Endodermal cell (in vitro differentiated cells): ENCODE measurements at places on chromosomes 5 and 9.
A peak's percentile ranks its signal among the peaks of the same experiment; 100 is the strongest.

- no peak for DNase-seq
These were observed 44.8 kb downstream of the ANXA2R start for GRCh38 chr5:42995360-42995751.

- no peak for DNase-seq
These were observed 30.0 kb downstream of the POLR1E start for GRCh38 chr9:37515620-37516258.

GRCh38 chr9:31314241-31314640, 1070.2 kb upstream of the ACO1 start:
- DNase-seq: no peak

DNA sequence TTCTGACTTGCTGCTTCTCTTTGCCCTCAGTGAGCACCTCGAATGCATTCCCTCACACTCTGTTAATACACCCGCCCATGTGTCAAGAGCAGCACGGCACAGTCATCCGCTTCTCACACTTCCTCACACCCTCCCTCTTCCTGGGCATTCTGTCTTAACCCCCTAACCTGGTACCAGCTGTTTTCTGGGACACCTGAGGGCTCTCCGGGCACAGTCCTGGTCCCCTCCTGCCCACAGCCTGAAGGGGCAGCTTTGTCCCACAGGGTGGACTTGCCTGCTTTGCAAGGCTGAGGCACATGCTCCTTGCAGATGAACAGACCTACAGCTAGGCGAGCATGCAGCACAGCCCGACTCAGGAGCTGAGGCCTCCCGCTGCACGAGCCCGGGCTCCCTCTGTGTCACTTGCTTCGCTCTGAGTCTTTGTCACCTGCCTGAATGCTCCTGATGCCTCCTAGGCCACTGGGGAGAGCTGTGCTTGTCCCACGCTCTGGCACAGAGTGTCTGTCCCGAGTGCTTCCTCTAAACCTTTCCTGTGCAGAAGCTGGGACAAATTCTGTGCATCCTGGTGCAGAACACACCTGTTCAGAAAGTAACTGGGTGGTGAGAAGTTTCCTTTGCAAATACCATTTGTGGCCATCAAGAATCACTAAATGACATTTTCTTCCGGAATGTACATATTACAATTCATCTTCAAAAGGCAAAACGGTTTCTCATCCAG, 47.8 kb downstream of the AHRR start:
- DNase-seq: peak; percentile 45

DNA sequence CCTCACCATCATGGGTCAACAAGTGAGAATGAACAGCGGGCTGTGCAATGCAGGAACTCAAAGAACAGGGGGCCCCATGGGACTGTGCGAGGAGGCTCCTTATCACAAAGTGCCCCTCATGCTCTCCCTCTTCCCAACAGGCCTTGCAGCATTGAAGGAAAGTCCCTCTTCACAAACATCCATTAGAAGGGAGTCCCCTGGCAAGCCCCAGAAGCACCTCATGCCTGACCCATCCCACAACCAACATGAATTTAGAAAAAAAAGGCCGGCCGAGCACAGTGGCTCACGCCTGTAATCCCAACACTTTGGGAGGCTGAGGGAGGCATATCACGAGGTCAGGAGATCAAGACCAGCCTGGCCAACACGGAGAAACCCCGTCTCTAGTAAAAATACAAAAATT, 122.6 kb upstream of the FSTL4 start:
- no peak for DNase-seq

- DNase-seq: peak; percentile 88
These were observed 134.6 kb upstream of the CPEB4 start for GRCh38 chr5:173753307-173754168.

DNA sequence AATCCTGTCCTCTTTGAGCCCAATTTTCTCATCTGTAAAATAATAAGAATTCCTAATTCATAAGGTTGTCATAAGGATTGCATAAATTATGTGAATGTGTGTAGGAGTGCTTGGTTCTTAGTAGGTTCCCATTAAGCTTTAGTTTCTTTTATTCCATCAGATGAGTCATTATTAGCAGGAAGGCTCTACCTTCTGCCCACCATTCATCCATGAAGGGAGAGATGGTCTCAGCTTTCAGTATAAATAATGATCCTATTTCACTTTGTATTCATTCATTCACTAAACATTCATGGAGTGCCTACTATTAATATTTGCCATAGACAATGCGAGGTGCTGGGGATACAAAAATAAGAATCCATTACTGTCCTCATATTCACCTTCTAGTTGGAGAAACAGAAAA, 3.0 kb downstream of the CMYA5 start:
- no peak for DNase-seq

DNA sequence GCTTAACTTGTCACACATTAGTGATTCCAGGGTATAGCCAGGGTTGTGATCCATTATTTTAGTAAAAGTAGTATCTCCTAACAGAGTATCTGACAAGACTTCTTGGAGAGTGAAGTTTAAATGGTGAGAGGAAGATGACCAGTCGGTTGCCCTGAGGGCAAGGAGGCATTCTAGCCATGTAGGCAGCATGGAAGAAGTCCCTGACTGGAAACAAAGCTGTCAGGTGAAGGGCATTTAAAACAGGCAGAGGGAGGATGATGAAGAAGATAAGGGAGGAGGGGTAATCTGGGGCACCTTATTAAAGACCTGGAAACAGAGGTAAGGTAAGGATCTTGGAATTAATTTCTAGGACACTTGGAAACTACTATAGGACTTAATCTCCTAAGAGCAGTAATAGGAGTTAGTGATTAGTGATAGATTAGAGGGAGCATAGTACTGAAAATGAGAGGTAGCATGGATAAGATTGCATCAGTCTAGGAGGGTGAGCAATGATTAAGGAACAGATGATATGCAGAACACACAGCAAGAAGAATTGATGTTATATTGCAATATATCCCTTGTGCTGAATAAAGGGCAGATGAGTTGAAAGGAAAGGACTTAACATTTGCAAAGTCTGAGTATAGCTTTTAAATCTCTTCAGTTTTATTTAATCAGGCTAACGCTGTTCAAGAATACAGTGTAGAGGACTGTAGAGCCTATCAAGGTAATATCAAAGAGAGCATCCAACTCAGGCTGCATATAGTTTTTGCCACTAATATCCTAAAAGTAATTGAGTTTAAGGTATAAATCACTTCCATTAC, 9.6 kb downstream of the KIF2A start:
- DNase-seq: no peak

DNA sequence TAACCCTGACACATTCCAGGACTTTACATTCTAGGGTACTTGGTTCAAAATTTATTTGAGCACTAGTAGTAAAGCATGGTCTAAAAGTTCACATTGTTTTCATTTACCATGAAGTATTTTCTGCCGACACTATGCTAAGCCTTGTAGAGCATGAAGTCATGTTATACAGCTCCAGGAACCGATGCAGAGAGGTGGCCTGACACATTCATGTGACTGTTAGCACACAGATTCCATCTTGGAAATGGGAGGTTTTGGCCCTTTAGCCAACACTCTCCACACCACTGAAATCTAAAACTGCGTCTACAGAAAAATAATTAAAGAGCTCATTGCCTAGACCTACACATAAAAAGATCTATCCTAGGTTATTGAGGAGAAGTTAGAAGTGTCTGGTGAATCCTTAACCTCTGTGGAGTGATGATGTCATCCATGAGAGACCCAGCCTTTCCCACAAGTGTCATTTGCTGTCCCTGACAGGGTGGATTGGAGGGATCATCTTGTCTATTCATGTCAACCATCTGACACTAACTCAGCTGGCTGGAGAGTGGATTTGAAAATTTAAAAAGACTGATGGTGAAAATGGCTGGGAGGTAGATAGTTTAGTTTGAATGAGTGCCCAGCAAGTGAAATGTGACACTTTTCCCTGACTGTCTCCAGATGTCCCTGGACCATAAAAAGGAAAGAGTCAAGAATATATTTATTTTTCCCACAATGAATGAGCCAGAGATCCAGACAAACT, 1.3 kb downstream of the RANBP3L start:
- no peak for DNase-seq

DNA sequence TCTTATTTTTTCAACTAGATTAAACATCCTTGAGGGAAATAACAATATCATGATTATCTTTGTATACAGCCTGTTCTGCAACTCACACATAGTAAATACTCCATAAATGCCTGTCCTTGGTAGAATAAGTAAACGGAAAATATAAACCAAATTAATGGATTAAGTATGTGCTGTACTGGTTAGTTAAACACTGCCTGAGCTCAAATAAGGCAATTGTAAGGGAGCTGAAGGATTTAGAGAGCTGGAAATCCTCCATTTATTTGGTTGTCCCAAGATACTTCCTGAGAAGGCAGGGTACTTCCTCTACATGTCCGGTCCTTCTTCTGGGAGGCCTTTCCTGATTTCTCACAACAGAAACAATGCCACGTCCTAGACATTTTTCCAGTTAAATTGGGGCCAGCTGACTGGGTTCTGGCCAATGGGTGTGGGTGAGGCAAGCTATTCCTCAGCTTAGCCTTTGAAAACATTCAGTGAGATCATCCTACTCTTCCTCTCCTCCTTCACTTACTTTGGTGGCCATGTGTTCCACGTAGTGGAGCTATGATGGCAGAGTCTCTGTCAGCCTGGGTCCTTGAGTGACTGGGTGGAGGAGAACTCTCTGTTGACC, 8.5 kb upstream of the C1QTNF3 start:
- DNase-seq: no peak

DNA sequence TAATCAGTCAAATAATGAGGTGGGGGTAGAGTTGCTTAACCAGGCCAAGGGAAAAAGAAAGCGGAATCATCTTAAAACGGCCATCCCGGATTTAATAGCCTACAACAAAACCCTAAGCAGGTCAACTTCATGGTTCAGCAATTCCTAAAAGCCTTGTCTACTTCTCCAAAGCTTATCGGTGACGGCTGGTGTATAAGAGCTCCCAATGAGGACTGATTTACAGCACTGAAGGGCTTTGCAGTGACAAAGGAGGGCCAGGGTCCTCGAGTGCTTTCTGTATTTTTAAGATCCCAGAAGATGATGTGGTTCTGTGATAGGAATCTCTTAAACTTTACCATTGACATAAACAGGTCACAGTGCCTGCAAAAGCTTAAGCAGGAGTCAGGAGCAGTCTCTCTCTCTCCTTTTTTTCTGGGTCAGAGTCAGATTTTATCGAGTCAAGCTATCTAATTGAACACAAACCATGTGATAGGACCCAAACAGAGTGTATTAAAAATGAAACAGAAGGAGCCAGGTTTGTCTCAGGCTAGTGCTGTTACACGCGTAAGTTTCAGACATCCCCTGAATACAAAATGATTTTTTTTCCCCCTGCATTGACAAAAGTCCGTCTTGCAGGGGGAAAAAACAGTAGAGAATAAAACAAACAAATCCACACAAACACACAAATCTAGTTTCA, 663.6 kb upstream of the ZNF608 start:
- DNase-seq: no peak

- DNase-seq: no peak
These were observed 225.7 kb downstream of the TLR4 start for GRCh38 chr9:117929868-117930267.

DNA sequence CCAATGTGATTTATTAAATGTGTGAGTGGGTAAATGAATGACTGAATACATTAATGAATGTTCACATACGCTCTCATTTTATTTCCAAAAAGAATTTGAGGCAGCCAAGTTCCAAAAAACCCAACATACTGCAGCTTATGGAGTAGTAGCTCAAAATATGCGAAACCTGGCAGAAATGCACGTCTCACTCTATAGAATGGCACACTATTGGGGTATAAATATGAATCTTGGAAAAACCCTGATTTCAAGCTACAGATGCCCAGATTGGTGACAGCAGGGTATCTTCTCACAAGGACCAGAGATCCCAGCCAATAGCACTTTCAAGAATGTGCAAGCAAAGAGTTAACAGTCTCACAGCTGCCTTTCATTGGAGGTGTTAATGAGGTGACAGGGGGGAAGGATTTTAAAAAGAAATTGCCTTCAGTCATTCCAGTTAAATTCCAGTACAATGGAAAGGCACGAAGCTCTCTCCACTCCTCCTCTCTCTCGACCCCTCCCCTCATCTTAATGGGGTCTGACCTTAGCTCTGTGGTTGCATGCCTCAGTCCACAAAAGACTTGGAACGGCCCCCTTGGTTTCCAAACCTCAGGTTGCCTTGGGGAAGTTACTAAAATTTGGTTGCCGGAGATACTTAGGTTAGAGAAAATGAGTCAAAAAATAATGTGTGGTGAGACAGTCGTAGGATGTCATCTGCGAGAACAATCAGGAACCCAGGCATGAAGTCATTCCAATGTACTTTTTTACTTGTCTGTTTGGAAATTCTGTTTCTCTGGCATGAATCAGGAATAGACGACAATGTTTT, 307.4 kb downstream of the NFIB start:
- peak; percentile 55 for DNase-seq

DNA sequence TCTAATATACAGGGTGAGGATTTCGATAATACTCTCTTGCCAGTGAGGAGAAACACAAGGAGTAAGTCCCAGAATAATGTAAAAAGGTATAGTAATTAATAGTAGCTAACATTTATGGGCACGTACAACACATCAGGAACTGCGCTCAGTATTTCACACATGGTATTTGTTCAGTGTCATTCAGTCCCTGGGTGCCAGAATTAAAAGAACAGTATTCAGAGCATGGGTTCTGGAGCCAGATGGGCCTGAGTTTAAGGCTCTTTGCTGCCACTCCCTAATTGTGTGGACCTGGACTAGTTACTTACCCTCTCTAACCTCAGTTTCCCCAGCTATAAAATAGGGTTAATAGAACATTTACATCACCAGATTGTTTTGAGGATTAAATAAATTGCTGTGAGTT, 16.3 kb downstream of the OSTF1 start:
- no peak for DNase-seq

DNA sequence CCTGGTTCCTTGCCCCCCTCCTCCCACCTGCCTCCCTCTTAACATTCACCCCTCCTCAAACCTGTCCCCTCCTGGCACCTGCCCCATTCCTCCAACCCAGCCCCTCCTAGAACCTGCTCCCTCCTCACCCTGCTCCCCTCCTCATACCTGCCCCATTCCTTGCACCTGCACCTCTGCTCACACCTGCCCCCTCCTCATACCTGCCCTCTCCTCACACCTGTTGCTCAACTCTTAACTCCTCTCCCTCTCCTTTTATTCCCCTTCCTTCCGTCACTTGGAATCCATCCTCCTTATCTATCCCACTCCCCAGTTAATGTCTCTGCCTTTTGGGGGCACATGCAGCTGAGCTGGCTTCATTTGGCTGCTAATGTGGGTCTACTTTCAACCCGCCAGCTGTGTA, 712.1 kb downstream of the MTRR start:
- DNase-seq: no peak

GRCh38 chr5:92459654-92460053, 1076.5 kb upstream of the ARRDC3 start:
- DNase-seq: no peak

- no peak for DNase-seq
These were observed 14.2 kb downstream of the SPATA31E1 start for GRCh38 chr9:87896891-87897290.
